ENCODE measurements at places on chromosomes 6 and 20.
A peak's percentile ranks its signal among the peaks of the same experiment; 100 is the strongest.

GRCh38 chr6:16318538-16318937 is 80.2 kb downstream of the GMPR start:
- no peak for DNase-seq

DNA sequence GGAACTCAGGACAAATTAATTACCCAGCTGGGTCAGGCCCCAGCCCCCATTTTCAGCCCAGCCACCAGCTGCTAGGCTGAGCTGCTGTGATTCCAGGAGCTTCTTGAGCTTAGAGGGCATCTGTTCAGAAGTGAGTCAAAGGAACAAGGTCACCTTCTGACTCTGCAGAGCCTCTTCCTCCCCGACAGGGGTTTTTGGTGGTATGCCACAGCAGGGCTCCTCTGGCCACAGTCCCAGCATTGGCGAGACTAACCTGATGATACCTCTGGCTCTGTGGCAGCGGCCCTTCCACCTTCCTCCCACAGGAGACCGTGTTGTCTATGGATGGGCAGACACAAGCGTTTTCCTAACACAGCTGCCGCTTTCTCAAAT is 39.7 kb downstream of the ZC3H12D start:
- DNase-seq: no peak

DNA sequence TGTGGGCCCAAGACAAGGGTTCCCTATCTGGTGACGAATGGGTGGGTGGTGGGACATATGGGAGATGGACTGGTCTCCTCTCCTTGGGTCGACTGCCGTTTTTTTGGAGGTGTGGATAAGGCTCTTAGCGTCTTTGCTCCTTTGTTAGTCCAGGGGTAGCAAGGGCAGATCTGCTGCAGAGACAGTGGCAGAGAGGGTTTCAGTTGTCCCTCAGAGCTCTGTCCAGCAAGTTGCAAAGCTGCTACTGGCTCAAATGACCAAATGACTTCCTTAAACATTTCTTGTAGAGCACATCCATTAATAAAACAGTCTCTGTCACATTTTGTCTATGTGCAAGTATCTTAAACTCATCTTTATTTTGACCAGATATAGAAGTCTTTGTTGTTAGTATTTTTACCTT is 508.0 kb upstream of the ADGRB3 start:
- no peak for DNase-seq

DNA sequence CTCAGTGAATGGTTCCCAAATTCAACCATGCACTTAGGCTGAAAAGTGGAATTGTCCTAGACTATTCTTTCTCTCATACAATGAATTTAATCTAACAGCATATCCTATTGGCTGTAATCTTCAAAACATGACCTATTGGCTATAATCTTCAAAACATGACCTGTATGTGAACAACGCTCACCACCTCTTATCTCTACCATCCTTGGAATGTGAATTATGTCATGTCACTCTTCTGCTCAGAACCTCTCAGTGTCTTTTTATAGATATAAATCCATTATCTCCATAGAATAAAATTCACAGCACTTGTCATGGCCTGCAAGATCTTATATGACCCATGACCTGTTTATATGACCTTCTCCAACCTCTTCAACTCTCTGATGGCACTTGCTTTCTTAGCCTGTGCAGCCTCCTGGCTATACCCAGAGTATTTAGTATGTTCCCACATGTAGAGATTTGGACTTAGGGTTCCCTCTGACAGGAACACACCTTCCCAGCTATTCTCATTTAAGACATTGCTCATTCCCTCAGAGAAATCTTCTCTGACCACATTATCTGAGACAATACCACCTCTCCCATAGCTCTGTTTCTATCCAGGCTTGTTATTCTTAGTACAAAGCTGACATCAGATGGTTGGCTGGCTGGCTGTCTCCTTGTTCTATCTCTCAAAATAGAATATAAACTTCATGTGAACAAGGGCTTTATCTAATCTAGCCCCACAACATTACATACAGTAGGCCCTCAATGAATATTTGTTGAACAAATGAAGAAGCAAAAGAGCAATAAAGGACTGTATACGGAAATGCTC is 275.0 kb upstream of the PREP start:
- DNase-seq: no peak

DNA sequence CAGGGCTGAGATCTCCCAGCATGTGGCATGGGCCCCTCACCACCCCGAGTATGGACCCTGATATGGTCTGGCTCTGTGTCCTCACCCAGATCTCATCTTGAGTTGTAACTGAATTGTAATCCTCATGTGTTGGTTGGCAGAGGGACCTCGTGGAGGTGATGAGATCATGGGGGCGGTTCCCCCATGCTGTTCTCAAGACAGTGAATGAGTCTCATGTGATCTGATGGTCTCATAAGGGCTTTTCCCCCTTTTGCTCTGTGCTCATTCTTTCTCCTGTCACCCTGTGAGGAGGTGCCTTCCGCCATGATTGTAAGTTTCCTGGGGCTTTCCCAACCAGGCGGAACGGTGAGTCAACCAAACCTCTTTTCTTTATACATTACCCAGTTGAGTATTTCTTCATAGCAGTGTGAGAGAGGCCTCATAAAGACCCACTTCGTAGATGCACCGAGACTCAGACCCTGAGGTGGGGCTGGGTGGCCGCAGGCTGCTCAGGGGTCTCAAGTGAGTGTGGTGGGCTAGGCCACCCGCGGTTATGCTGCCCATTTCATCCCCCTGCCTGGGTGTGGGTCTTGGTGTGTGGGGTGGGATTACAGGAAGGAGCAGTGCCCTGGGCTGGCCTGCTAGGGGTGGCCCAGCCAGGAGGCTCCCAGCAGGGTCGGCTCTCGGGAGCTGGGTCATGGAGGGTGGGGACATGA is 26.2 kb upstream of the GATA5 start:
- peak; percentile 60 for DNase-seq
